MV-4-11 (cell line): ENCODE measurements at places on chromosomes 13 and 19.

- no peak for DNase-seq
Observed at GRCh38 chr19:34595683-34596082, 81.3 kb downstream of the SCGB2B2 start.

- DNase-seq, result peak; percentile 19
Observed at GRCh38 chr19:32318884-32319520, 26.4 kb upstream of the ZNF507 start.

DNA sequence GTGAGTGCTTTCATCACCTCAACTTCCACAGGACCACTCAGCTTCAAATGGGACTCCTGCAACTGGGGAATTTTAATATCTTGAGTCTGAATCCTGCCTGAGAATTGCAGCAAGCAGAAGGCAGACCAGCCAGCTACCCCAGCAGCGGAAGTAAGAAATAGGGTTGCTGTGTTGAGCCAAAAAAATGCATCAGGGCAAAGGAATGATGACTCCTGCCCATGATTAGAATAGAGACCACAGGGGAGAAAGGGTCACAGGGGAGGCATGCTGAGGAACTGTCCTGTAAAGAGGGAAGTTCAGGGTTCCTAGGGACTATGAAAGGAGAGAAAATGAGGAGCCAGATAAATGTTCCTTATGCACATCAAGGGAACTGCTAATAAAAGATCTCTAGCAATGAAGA lies 370.2 kb downstream of the KCTD12 start:
- no peak for DNase-seq

- DNase-seq, result no peak
Observed at GRCh38 chr13:99671746-99672145, 170.5 kb downstream of the TM9SF2 start.

- peak; percentile 46 for DNase-seq
Observed at GRCh38 chr13:21894703-21895699, 224.1 kb downstream of the FGF9 start.

GRCh38 chr13:105231579-105231978 lies 1303.9 kb downstream of the EFNB2 start:
- no peak for DNase-seq

DNA sequence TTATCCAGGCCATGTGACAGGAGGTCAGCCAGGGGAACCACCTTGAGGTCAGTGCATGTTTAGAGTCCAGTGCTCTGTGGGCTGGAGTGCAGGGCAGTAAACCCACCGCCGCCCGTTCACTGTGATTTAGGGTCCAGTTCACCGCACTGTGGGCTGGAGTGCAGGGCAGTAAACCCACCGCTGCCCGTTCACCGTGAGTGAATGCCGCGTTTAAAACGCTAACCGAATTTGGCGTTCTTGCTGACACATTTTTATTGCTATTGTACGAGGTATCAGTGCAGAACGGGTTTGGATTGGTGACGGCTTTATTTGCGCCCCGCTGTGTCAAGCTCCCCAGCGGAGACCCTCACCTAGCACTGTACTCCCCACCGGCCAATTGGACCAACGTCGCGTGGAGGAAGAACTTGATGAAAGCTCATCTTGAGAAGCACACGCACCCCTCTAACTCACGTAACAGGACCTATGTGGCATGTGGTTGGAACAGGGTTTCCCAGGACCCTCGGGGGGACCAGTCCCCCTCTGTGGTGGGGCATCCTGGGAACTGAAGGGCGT lies 27.9 kb downstream of the C13orf46 start:
- DNase-seq, result no peak

GRCh38 chr19:18029617-18030338 lies 21.8 kb downstream of the ARRDC2 start:
- no peak for DNase-seq

GRCh38 chr19:989381-990081 lies 5.4 kb downstream of the WDR18 start:
- no peak for DNase-seq

- no peak for DNase-seq
Observed at GRCh38 chr13:77975358-77976042, 56.9 kb upstream of the EDNRB start.
